ENCODE measurements at places on chromosomes 7 and 10. TPM values are rescaled to one million over a fixed set of nuclear protein-coding genes. Genes with fewer than 3 reads are reported as not detected.

The OR2F2 gene
- total RNA-seq, result not detected

DNA sequence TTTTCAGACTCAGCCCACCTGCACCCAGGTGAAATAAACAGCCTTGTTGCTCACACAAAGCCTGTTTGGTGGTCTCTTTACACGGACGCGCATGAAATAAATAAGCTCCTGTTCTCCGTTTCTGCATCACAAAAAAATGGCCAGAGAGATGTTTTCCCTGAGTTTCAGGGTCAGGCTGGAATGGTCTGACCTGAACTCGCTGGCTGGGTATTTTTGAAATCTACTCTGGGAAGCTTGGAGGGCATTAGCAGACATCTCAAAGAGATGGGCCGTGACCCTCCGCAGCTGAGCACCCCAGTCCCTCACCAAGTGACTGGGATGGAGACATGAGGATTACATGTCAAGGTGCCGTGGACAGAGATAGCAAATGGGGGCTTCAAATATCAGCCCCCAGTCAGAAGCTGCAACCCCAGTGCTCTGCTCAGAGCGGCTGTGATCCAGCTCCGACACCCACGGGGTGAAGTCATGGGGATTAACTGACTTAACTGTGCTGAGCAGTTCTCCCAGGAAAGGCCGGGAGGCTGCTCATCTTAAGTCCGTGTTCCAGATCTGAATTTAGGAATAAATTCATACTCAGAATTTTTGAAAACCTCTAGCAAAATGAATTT lies 22.3 kb downstream of the CALML5 start:
- H3K4me1 ChIP-seq, result peaks cover 14% of the 10 kb centered on the region
- no peaks in the 10 kb centered on the region for H3K36me3 ChIP-seq
- H3K27me3 ChIP-seq, result no peaks in the 10 kb centered on the region
- H3K4me3 ChIP-seq, result no peak overlapping the region
- H3K27ac ChIP-seq, result peak overlapping the region; percentile 32
- DNase-seq, result no peak

DNA sequence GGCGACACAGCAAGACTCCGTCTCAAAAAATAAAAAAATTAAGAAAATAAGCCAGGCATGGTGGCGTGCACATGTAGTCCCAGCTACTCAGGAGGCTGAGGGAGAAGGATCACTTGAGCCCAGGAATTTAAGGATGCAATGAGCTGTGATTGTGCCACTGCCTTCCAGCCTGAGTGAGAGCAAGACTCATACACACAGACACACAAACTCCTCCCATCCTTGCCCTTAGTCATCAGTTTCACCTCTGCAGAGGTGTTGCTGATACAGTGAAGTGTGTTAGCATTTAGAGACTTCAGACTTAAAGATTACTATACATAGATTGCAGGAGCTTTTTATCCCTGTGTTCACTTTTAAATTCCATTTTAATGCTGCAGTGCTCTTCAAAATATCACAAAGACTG lies 5.5 kb upstream of the H2AZ2 start:
- DNase-seq, result no peak
- H3K27me3 ChIP-seq, result no peaks in the 10 kb centered on the region
- H3K36me3 ChIP-seq, result no peaks in the 10 kb centered on the region

DNA sequence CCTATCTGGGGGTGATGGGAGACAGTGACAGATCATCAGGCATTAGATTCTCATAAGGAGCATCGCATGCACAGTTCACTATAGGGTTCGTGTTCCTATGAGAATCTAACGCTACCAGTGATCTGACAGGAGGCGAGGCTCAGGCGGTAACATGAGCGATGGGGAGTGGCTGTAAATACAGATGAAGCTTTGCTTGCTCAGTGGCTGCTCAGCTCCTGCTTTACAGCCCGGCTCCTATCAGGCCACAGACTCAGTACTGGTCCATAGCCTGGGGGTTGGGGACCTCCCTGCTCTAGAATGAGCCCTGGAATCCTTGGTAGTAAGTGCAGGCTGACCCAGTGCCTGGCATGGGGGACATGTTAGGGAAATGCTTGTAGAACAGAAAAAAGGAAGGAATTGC lies 426.0 kb downstream of the TYW1 start:
- no peaks in the 10 kb centered on the region for H3K36me3 ChIP-seq
- no peak overlapping the region for H3K27ac ChIP-seq
- H3K4me3 ChIP-seq, result no peak overlapping the region
- H3K27me3 ChIP-seq, result no peaks in the 10 kb centered on the region
- H3K4me1 ChIP-seq, result no peaks in the 10 kb centered on the region

- no peaks in the 10 kb centered on the region for H3K4me1 ChIP-seq
- H3K36me3 ChIP-seq, result no peaks in the 10 kb centered on the region
- H3K4me3 ChIP-seq, result no peak overlapping the region
- peaks cover 28% of the 10 kb centered on the region for H3K27me3 ChIP-seq
These were observed 14.9 kb upstream of the EZH2 start for GRCh38 chr7:148898845-148899484.

GRCh38 chr10:42956045-42956444 lies 120.8 kb upstream of the RET start:
- no peaks in the 10 kb centered on the region for H3K36me3 ChIP-seq
- no peak for DNase-seq
- H3K27ac ChIP-seq, result no peak overlapping the region
- H3K4me1 ChIP-seq, result peaks cover 15% of the 10 kb centered on the region
- no peak overlapping the region for H3K4me3 ChIP-seq
